Lung (tissue), 17 donors: ENCODE measurements at places on chromosomes 1 and 21. TPM values are rescaled to one million over a fixed set of nuclear protein-coding genes. Genes with fewer than 3 reads are reported as not detected.

The HAO2 gene
- total RNA-seq, result not detected

The PTAFR gene
- 9.3 TPM for total RNA-seq

The TMPRSS15 gene
- not detected for total RNA-seq

The LCE1D gene
- total RNA-seq, result not detected

The HP1BP3 gene
- 316 TPM for total RNA-seq

The MATN1 gene
- total RNA-seq, result 0.57 TPM

- no peaks in the 10 kb centered on the region for H3K4me1 ChIP-seq
- H3K27me3 ChIP-seq, result no peaks in the 10 kb centered on the region
Observed at GRCh38 chr1:175209493-175209921, 16.9 kb upstream of the KIAA0040 start.

DNA sequence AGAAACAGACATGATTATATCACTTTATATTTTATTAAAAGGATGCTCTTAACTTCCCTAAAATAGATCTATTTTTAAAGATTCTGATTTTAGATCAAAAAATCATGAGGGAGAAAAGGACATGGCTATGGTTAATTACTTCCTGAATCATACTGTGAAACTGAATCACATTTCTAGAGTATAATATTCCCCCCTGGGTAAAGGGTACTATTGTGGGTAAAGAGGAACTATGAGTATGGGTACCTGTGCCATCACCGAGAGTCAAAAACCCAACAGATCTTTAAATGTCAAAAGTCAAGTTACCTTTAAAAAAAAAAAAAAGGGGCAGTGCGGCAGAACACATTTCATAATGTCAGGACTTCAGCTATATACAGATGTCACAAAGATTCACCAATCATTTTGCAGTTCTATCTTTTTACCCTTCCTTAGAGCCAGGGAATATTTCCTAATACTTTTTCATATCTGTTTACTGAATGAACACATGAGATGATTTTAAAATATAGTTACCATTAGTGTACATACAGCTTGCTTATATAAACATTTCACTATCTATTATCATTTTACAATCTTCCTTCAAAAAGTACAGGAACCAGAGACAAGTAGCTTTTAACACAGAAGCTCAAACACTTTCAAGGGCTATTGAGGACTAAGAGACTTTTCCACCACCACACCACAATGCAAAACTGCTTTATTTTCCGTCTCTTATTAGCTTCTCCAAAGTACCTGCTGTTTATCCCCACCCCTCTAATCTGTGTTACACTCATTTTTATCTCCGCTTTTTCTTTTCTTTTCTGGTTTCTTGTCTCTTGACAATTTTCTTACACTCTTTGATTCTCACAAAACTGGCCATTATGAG, 45.0 kb downstream of the EVI5 start:
- no peak for DNase-seq
- H3K4me1 ChIP-seq, result no peaks in the 10 kb centered on the region
- H3K4me3 ChIP-seq, result no peak overlapping the region
- no peak overlapping the region for H3K27ac ChIP-seq
- H3K36me3 ChIP-seq, result peaks cover 3% of the 10 kb centered on the region
- H3K27me3 ChIP-seq, result no peaks in the 10 kb centered on the region

DNA sequence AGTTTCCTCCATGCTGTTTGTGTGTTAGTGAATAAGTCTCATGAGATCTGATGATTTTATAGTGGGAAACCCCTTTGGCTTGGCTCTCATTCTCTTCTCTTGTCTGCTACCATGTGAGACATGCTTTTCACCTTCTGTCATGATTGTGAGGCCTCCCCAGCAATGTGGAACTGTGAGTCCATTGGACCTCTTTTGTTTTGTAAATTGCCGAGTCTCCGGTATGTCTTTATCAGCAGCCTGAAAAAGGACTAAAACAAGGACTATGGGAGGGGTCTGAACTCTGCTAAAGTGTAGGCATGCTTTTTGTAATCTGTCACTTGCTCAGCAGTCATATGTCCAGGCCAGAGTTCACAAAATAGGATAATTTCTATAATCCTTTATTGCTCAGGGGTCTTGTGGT, 164.0 kb upstream of the SNX7 start:
- no peak overlapping the region for H3K4me3 ChIP-seq
- H3K4me1 ChIP-seq, result no peaks in the 10 kb centered on the region
- no peaks in the 10 kb centered on the region for H3K36me3 ChIP-seq
- no peak overlapping the region for H3K27ac ChIP-seq

DNA sequence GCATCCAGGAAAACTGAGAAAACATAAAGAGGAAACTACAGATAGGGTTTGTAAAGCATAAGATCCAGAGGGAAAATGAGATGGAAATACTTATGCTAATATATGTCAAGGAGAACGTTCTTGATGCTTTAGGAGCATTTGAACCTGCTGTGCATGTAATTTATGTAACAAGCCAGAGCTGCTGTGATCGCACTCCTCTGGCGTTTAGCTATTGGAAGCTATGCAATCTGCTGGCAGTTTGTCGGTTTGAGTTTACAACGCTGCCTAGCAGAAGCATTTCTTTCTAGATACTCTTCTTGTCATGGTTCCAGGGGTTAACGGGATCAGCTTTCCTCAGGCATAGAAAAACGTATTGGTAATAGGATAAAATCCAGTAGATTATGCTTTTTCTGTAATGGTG, 182.7 kb downstream of the KCNH1 start:
- H3K4me1 ChIP-seq, result no peaks in the 10 kb centered on the region
- no peak overlapping the region for H3K4me3 ChIP-seq
- no peak for DNase-seq
- no peak overlapping the region for H3K27ac ChIP-seq

GRCh38 chr1:116532671-116533428, 38.0 kb downstream of the CD58 start:
- no peaks in the 10 kb centered on the region for H3K27me3 ChIP-seq
- no peak overlapping the region for H3K27ac ChIP-seq
- no peak overlapping the region for H3K4me3 ChIP-seq
- no peaks in the 10 kb centered on the region for H3K36me3 ChIP-seq

GRCh38 chr1:26418865-26419349, 8.3 kb downstream of the LIN28A start:
- no peak for DNase-seq
- no peaks in the 10 kb centered on the region for H3K36me3 ChIP-seq
- no peaks in the 10 kb centered on the region for H3K4me1 ChIP-seq
- H3K27me3 ChIP-seq, result peaks cover 11% of the 10 kb centered on the region
- H3K27ac ChIP-seq, result no peak overlapping the region

GRCh38 chr1:164033782-164034181, 525.2 kb upstream of the PBX1 start:
- DNase-seq, result no peak
- no peaks in the 10 kb centered on the region for H3K4me1 ChIP-seq
- H3K4me3 ChIP-seq, result no peak overlapping the region
- H3K36me3 ChIP-seq, result no peaks in the 10 kb centered on the region
- no peak overlapping the region for H3K27ac ChIP-seq

GRCh38 chr1:77253211-77253610, 28.6 kb upstream of the AK5 start:
- H3K4me3 ChIP-seq, result no peak overlapping the region
- no peaks in the 10 kb centered on the region for H3K36me3 ChIP-seq
- H3K4me1 ChIP-seq, result no peaks in the 10 kb centered on the region

- H3K4me1 ChIP-seq, result no peaks in the 10 kb centered on the region
- no peaks in the 10 kb centered on the region for H3K27me3 ChIP-seq
- DNase-seq, result no peak
- no peak overlapping the region for H3K4me3 ChIP-seq
Observed at GRCh38 chr1:194067772-194068171, 881.4 kb upstream of the B3GALT2 start.

GRCh38 chr1:91754816-91755580, 131.0 kb downstream of the TGFBR3 start:
- peak; percentile 64 for DNase-seq
- H3K27ac ChIP-seq, result peak overlapping the region; percentile 33
- H3K27me3 ChIP-seq, result no peaks in the 10 kb centered on the region
- peaks cover 2% of the 10 kb centered on the region for H3K36me3 ChIP-seq
- peaks cover 7% of the 10 kb centered on the region for H3K4me1 ChIP-seq
- no peak overlapping the region for H3K4me3 ChIP-seq

GRCh38 chr1:173057984-173058383, 7.2 kb upstream of the TNFSF18 start:
- H3K36me3 ChIP-seq, result no peaks in the 10 kb centered on the region
- H3K27ac ChIP-seq, result no peak overlapping the region
- no peaks in the 10 kb centered on the region for H3K27me3 ChIP-seq
- no peak for DNase-seq
- peaks cover 7% of the 10 kb centered on the region for H3K4me1 ChIP-seq
